NCI-H82 (cell line): ENCODE measurements at places on chromosomes 11 and 22.
A peak's percentile ranks its signal among the peaks of the same experiment; 100 is the strongest.

GRCh38 chr22:47512617-47513016 is 750.2 kb downstream of the TBC1D22A start:
- DNase-seq, result no peak

- DNase-seq, result no peak
Measured at GRCh38 chr11:22749536-22749935, 80.1 kb downstream of the SVIP start.

DNA sequence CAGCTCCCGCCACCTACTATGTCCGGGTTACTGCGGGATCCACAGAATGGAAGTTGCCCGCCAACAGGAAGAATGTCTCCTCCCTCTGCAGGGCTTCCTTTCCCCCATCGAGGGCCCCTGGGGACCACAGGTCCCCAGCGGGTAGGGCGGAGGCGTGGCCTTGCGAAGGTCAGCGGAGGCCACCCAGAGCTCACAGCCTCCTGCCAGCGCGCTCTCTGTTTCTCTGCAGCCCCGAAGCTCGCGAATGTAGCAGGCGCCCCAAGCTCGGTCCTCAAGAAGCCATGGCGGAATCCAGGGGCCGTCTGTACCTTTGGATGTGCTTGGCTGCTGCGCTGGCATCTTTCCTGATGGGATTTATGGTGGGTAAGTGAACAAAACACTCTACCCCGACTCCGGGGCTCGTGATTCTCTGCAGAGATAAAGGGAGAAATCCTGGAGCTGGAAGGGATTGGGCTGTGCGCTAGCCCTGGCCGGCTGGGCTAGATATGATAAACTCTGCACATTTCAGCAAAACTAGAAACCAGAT is at the start of gene NAALAD2:
NAALAD2 (plus strand) TSS at position 186 of the 526 bp plus-strand sequence; CDS start at position 282, 96 bp downstream.
- DNase-seq, result peak; percentile 92

- no peak for DNase-seq
Measured at GRCh38 chr11:104897891-104898684, at the start of gene CASP12. Gene CASP12 (minus strand): TSS chr11:104898460.

GRCh38 chr11:2118677-2119076 is 20.5 kb downstream of the IGF2 start:
- DNase-seq, result no peak

DNA sequence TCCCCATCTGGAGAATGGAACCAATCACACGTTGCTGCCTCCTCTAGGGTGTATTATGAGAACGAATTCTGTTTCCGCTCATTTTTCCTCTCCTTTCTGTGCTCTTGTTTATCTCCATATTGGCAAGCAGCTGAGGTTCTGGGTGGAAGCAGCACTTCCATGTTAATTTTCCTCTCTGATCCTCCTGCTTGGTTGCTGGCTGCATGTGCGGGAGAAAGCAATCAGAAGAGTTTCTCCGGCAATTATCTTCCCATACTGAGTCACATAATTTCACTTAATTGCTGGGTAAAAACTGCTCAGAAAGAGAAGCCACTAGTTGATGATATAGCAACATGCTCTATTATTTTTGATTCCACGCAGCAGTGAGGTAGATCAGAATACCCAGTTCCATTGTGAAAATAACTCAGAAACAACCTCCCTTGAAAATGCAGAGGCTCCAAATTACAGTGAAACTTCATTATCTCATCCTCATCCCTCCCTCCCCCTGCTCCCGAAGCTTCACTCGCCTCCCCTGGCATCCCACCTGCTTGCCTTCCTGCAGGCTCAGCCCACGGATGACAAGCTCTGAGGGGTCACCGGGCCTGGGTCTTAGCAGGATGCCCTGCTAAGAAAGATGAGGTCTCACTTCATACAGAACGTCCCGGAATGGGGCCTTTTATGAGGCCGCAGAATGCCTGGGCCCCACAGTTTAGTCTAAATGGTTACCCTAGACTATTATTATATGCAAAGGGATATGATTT is 20.4 kb downstream of the FXYD6 start:
- DNase-seq, result no peak

DNA sequence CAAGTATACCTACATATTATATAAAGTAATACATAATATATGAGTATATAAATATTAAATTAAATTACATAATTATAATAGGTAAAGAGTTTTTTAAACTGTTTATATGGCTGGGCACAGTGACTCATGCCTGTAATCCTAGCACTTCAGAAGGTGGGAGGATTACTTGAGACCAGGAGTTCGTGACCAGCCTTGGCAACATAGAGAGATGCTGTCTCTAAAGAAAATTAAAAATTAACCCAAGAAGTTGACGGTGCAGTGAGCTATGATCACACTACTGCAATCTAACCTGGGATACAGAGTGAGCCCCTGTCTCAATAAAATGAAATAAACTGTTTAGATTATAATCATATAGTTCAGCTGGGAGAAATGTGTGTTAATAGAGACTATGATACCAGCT is 363.0 kb downstream of the DDX10 start:
- DNase-seq, result no peak

GRCh38 chr11:88327462-88328143 is 9.9 kb downstream of the CTSC start:
- DNase-seq, result no peak

GRCh38 chr11:44270403-44271273 is 39.3 kb downstream of the ALX4 start:
- DNase-seq, result no peak

- no peak for DNase-seq
Measured at GRCh38 chr11:29214833-29215232, 802.0 kb downstream of the KCNA4 start.

GRCh38 chr22:50220603-50221409 is 20.0 kb downstream of the SELENOO start:
- no peak for DNase-seq

GRCh38 chr11:27414644-27415043 is 51.6 kb upstream of the CCDC34 start:
- DNase-seq, result no peak

DNA sequence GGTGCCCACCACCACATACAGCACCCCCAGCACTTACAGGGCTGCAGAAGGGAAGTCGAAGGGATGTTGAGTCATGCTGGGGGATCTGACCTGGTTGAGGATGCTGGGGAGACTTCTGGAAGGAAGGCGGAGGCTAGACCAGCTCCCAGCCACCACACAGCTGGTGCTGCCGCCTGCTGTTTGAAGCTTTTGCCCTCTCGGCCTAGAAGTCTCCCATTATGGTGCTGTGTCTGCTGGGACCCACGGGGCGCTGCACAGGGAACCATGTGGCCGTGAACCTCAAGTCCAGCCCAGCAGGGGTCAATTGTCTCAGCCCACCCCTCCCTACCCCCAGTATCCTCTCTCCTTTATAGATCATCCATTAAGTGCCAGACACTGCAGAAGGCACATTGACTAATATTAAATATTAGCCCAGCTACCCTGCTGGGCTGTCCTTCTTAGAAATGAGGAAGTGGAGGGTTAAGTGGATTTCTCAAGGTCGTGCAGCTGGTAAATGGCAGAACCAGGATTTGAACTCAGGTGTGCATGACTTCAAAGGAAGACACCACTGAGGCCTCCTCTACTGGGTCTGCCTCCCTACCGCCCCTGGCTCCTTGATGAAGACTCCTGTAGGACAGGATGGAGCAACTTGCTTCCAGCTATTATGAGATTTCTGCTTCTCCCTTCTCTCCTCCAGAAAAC is 49.7 kb downstream of the CYTH4 start:
- DNase-seq, result no peak

DNA sequence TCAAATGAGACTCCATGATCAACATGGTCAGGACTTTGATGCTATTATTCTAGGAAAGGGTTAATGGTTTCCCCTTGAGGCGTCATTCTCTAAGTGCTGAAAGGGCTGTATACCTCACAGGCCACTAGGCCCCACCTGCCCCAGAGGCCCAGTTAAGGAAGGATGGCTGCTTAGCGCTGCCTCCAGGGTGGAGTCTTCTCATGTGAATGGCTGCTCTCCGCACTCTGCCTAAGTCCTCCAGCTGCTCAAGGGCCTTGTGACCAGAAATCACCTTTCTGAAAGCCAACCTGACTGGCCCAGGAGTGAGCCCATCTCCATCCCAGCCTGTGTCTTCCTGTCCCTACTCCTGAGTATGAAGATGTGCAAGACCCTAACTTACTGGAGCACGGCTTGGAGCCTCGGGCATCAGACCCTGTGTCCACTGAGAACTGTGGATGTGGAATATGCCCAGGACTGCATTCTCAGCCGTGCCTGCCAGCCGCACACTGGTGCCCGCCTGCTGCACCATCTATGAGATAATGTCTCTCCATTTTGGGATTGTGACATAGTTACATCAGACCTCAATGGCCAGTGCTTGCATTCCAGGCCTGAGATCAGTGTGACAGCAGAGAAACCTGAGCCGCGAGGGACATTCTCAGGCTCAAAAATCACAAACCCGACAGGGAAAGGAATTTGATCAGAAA is 51.0 kb downstream of the SNX19 start:
- peak; percentile 8 for DNase-seq

DNA sequence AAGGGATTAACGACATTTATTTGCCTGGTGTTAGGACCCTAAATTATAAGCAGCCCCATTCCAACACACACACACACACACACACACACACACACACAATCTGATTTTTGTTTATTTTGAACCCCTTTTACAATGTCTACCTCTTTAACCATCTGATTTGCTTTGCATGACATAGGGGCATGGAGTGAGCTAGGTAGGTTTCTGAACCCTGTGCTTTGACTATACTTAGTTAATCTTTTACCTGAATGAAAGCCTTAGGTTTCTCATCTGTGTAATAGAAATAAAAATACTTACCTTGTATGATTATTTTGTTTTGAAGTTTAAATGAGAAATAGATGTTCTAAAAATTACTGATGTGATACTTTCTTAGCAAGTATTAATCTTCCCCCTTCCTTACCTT is 94.7 kb upstream of the FOLH1 start:
- no peak for DNase-seq

- no peak for DNase-seq
Measured at GRCh38 chr11:133046252-133046651, 486.0 kb downstream of the OPCML start.

DNA sequence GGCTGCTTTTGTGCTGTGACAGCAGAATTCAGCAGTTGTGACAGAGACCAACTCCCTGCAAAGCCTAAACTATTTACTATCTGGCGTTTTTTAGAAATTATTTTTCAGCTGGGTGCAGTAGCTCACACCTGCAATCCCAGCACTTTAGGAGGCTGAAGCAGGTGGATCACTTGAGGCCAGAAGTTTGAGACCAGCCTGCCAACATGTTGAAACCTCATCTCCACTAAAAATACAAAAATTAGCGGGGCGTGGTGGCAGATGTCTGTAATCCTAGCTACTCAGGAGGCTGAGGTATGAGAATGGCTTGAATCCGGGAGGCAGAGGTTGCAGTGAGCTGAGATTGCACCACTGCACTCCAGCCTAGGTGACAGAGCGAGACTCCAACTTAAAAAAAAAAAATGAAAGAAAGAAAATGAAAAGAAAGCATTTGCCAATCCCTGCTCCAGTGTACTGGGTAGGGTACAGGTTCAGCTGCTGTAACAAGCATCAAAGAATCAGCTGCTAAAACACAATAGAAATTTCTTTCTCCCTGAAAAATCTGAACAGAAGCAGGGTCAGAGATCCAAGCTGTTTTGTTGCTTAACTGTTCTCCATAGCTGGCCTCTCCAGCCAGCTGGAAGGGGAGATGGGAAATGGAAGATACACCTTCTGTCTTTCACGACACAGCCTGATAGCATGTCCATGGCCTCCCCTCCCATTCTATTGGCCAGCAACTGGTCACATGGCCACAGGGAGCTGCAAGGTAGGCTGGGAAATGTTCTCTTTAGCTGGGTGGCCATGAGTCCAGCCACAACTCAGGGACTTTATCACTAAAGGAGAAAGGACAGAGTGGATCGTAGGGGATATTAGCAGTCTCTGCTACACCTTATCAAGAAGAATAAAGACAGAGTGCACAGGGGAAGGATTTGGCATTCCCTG is 8.5 kb upstream of the NCF4 start:
- no peak for DNase-seq

DNA sequence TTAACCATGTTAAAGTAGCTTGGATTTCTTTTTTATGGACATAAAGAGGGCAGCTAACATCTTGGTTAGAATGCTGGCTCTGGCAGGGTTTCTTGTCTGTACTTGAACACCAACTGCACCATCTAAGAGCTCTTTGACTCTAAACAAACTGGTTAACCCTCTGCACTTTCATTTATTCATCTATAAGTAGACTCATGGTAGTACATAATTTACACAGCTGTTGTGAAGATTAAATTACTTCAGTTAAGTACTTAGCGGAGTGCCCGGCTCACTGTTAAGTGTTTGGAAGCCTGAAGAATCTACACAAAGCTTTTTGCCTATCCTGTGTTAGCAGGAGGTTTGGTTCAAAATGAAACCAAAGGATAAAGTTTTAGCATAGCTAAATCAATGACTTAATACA is 846.2 kb upstream of the API5 start:
- DNase-seq, result peak; percentile 21

DNA sequence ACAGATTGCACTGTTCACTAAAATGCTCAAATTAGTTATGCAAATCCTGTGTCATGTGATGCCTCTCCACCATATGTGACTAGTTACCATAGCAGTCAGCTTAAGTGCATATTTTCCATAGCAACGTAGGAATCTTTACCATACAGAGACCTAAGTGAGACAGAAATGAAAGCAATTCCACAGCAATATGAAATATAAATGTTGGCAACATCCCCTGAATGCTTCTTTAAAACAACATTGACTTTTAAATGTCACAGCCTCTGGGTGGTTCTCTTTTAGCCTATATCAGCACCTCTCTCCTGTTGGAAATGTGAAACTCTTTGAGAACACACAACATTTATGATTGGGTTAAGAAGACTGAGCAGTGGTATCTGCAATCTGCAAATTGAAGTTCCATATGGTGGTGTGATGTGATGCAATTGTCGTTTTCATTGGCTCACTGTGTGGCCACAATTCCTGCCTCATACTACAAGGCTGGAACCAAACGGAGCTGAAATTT is 814.6 kb downstream of the DLG2 start:
- peak; percentile 55 for DNase-seq

GRCh38 chr11:9001736-9002135 is 2.1 kb downstream of the NRIP3 start:
- DNase-seq, result no peak

DNA sequence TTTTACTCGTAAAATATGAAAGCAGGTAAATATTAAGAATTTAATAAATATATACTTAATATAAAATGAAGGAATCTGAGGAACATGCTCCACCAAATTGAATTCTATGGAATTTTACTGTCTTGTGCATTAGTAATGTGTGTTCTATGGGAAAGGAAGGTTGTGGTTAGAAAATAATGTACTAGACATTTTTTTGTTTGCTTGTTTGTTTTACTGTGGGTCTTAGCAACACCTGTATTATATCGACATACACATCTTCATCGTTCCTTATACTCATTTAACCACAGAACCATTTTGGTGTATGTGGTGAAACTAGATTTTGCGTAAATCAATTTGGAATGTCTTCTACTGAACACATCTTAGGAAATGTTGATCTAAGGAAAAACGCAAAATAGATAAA is 114.1 kb upstream of the MTMR2 start:
- no peak for DNase-seq

GRCh38 chr22:40758390-40758789 is 60.8 kb downstream of the SLC25A17 start:
- peak; percentile 9 for DNase-seq

DNA sequence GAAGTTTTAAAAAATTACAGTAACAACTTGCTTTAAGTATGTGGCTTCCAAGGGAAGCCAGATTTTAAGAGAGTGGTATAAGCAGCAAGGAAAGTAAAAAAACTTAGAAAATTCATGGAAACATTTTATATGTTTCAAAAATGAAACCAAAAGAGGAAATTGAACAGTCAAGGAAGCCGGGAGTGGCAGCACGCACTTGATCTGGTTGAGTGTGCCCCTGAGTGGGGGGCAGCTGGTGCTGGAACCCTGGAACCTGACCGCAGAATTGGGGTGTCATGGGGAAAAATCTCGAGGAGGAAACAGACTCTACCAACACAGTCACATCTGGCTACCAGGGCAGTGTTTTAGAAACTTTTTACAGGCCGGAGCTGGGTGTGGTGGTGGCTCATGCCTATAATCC is 14.0 kb downstream of the MICALL1 start:
- no peak for DNase-seq
